HL-60 (cell line): ENCODE measurements at places on chromosomes 4 and X.

GRCh38 chr4:82799006-82799881, 648 bp upstream of the SCD5 start:
- peak; percentile 13 for DNase-seq

GRCh38 chrX:82218361-82218760, 1016.5 kb downstream of the SH3BGRL start:
- DNase-seq = peak; percentile 47

GRCh38 chr4:12041828-12042227, 613.1 kb upstream of the HS3ST1 start:
- peak; percentile 36 for DNase-seq

DNA sequence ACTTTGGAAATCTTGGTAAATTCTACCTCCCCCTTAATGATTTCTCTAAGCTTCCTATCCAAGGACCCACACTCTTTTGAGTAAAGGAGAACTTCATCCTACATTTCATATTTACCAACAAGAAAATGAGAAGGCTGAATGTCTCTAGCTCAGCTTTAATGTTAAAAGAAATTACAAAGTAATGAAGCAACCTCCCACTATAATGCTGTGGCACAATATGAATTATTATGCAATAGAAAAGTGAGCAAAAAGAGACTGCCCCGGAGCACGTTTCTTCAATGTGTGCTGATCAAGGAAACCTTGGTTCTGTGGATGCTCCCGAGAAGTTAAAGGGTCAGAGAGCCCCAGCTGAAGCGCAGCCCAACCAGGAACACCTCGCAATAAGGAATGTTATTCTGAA, 9.1 kb upstream of the TBC1D1 start:
- DNase-seq = peak; percentile 49

DNA sequence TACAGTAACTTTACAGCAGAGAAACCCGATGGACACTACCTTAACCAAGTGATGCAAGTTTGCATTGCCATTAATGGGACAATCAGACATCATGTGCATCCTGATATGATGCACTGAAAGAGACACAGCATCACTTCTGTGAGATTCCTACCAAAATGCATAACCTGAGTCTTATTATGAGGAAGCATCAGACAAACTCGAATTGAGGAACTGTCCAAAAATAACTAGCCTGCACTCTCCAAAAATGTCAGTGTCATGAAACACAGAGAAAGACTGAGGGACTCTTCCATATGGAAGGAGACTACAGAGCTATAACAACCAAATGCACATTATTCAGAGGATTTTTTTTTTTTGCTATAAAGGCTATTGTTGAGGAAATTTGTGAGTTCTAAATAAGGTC, 66.6 kb upstream of the IQSEC2 start:
- DNase-seq = no peak

- no peak for DNase-seq
Observed at GRCh38 chr4:109179061-109179460, 123.4 kb downstream of the COL25A1 start.

- DNase-seq = no peak
Observed at GRCh38 chr4:25757452-25757851, 101.8 kb downstream of the SLC34A2 start.

GRCh38 chrX:151153086-151153485, 23.3 kb upstream of the GPR50 start:
- no peak for DNase-seq

DNA sequence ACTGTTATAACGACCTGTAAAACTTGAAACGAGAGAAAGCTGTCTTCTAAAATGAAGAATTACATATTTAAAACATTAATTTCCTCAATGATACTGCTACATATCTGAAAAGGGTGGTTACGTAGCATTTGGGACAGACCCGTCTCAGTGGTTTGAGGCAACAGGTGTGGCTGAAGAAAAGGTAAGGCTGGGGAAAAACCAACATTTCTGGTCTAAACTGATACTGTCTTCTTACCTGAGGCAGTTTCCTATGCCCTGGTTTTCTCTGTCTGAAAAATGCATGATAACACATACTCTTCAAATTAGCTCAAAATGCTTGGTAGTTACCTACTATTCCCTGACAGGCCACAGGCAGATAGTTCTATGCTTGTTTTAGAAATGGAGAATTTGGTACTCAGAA, 30.4 kb downstream of the PLS3 start:
- no peak for DNase-seq

GRCh38 chrX:46328133-46328532, 217.1 kb downstream of the ZNF674 start:
- no peak for DNase-seq

GRCh38 chr4:168781926-168782325, 228.1 kb downstream of the CBR4 start:
- DNase-seq = no peak

GRCh38 chr4:105184316-105184980, 37.8 kb downstream of the TET2 start:
- DNase-seq = no peak

DNA sequence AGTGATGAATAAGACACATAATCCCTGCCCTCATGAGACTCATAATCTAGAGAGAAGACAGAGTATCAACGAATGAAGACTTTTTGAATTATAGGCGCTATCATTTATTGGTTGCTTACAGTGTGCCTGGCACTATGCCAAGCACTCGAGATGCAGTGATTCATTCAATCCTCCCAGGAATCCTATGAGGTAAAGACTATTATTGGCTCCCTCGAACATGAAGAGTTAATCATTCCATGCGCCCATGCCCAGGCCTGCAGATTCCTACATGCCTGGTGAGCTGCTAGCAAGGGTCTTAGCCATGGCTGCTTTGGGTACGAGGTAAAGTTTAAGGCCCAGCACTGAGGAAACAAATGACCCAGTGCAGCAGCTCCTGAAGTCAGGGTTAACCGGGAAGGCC, 47.0 kb downstream of the TEX13B start:
- no peak for DNase-seq

- peak; percentile 47 for DNase-seq
Observed at GRCh38 chr4:163681208-163681821, 186.8 kb downstream of the TMA16 start.

- no peak for DNase-seq
Observed at GRCh38 chrX:41029332-41029731, 55.9 kb upstream of the USP9X start.

DNA sequence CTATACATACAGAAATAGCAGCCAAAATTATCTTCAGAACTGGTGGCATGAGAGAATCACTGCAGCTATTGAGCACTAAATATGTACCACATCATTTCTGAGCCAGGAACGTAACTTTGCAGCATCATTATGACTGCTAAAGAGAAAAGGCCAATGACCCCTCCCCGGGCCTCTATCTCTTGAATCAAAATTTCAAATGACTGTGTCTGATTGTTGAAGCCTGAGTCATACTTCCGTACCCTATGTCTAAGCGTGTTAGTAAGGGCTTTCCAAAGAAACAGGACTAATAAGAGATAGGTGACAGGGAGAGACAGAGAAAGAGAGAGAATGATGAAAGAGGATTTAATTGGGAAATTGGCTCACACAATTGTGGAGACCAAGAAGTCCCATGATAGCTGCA, 445.5 kb upstream of the SPANXN1 start:
- DNase-seq = no peak
